ENCODE measurements at places on chromosomes 1 and 21.

- no peak for DNase-seq
- no peaks in the 10 kb centered on the region for H3K4me1 ChIP-seq
- no peaks in the 10 kb centered on the region for H3K36me3 ChIP-seq
- H3K27me3 ChIP-seq = no peaks in the 10 kb centered on the region
- no peak overlapping the region for H3K4me3 ChIP-seq
- H3K27ac ChIP-seq = no peak overlapping the region
These were observed 11.9 kb downstream of the LYPLAL1 start for GRCh38 chr1:219185486-219186117.

DNA sequence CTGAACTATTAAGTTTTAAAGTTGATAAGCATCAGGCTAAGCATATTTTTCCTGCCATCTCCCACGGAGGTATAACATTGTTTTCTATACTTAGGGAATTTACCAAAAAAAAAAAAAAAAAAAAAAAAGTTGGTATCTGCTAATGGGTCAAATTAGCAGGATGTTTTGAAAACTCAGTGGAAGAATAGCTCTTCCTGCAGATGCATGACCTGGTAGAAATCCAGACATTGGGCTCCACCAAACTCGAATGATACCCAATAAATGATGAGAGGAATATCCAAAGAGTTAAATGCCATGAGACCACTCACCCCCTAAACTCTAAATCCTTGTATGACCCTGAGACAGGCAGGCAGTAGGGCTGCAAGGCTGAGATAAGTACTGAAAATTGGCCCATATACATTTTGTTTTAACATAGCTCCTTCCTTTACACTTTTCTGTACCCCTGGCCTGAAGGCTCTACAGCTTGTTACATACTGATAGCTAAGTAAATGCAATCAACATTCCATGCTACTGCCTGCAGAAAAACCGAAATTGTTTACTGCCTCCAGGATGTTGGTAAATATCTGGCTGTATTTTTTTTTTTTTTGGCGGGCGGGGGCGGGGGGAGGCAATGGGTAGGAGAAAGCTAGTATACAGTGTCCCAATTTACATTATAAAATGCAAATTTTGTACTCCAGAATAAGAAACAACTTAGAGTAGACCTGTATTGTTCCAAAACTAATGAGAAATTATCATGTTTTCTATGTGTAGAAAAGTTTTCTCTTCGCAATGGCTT lies 57.6 kb downstream of the NFIA start:
- no peak overlapping the region for H3K27ac ChIP-seq
- H3K27me3 ChIP-seq = no peaks in the 10 kb centered on the region
- H3K4me1 ChIP-seq = no peaks in the 10 kb centered on the region
- H3K4me3 ChIP-seq = no peak overlapping the region
- H3K36me3 ChIP-seq = no peaks in the 10 kb centered on the region

GRCh38 chr1:241810769-241811405 lies 37.1 kb upstream of the EXO1 start:
- H3K36me3 ChIP-seq = no peaks in the 10 kb centered on the region
- no peaks in the 10 kb centered on the region for H3K4me1 ChIP-seq
- H3K4me3 ChIP-seq = no peak overlapping the region
- H3K27ac ChIP-seq = no peak overlapping the region
- H3K27me3 ChIP-seq = no peaks in the 10 kb centered on the region

DNA sequence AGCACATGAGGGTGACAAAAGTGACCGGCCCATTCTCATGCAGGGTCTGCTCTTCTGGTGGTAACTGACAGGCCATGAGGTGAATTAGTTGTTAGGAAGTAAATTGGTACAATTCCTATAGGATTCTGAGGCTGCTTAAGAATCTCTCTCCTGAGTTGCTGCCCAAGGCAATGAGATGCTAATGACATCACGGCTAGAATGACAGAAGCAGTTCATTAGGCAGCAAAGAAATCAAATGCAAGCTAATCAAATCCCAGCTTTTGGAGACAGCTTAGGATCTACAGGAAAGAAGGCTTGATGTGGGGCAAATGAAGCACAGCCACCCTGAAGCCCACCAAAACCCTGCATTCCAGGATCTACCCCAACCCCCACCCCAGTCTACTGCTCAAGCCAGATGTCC lies 265.2 kb downstream of the ASTN1 start:
- no peaks in the 10 kb centered on the region for H3K36me3 ChIP-seq
- no peak overlapping the region for H3K4me3 ChIP-seq
- H3K27ac ChIP-seq = no peak overlapping the region
- H3K27me3 ChIP-seq = no peaks in the 10 kb centered on the region
- no peak for DNase-seq
- no peaks in the 10 kb centered on the region for H3K4me1 ChIP-seq

- H3K4me3 ChIP-seq = no peak overlapping the region
- no peak overlapping the region for H3K27ac ChIP-seq
- no peaks in the 10 kb centered on the region for H3K36me3 ChIP-seq
- no peaks in the 10 kb centered on the region for H3K27me3 ChIP-seq
These were observed 10.9 kb downstream of the IER5 start for GRCh38 chr1:181099152-181100014.

DNA sequence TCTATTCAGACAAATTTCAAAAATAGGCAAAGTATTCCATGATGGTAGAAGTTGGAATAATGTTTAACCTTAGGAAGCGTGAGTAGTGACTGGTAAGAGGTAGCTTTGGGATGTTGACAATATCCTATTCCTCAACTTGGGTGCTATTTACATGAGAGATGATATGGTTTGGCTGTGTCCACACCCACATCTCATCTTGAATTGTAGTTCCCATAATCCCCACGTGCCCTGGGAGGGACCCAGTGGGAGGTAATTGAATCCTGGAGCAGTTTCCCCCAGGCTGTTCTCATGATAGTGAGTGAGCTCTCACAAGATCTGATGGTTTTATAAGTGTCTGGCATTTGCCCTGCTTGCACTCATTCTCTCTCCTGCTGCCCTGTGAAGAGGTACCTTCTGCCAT lies 67.3 kb downstream of the PLPPR4 start:
- no peaks in the 10 kb centered on the region for H3K27me3 ChIP-seq
- no peak for DNase-seq
- no peaks in the 10 kb centered on the region for H3K4me1 ChIP-seq
- no peaks in the 10 kb centered on the region for H3K36me3 ChIP-seq
- no peak overlapping the region for H3K27ac ChIP-seq

GRCh38 chr1:11611638-11612327 lies 42.4 kb downstream of the FBXO2 start:
- H3K4me3 ChIP-seq = no peak overlapping the region
- DNase-seq = no peak
- H3K4me1 ChIP-seq = no peaks in the 10 kb centered on the region
- H3K36me3 ChIP-seq = no peaks in the 10 kb centered on the region

DNA sequence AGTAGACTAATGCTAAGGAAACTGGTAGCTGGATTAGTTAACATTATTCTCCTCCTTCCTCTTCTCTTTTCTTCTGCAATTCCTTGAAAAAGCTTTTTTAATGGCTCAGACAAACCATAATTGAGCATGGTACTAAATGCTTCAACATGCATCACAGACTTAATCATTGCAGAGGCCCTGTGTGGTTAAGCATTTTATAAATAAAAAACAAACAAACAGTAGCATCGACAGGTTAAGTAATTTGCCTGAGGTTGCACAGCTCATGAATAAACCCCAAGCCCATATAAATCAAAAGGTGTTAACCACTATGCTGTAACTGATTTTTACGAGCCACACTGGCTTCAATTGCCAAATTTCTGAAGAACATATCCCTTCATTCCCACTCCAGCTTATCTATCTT lies 462.1 kb downstream of the LMO4 start:
- no peaks in the 10 kb centered on the region for H3K27me3 ChIP-seq
- H3K36me3 ChIP-seq = no peaks in the 10 kb centered on the region
- H3K4me1 ChIP-seq = no peaks in the 10 kb centered on the region
- H3K27ac ChIP-seq = no peak overlapping the region

- no peak for DNase-seq
- no peak overlapping the region for H3K27ac ChIP-seq
- H3K4me1 ChIP-seq = peaks cover 5% of the 10 kb centered on the region
- H3K4me3 ChIP-seq = no peak overlapping the region
- H3K36me3 ChIP-seq = no peaks in the 10 kb centered on the region
- H3K27me3 ChIP-seq = no peaks in the 10 kb centered on the region
These were observed 6.2 kb upstream of the NRIP1 start for GRCh38 chr21:15071009-15071408.

GRCh38 chr1:153141377-153141776 lies 9.3 kb downstream of the SPRR2G start:
- no peaks in the 10 kb centered on the region for H3K36me3 ChIP-seq
- peaks cover 2% of the 10 kb centered on the region for H3K27me3 ChIP-seq
- no peak overlapping the region for H3K4me3 ChIP-seq
- H3K4me1 ChIP-seq = no peaks in the 10 kb centered on the region
- no peak for DNase-seq
- no peak overlapping the region for H3K27ac ChIP-seq

GRCh38 chr1:151858030-151858746 lies 4.7 kb upstream of the THEM5 start:
- DNase-seq = no peak
- H3K4me1 ChIP-seq = no peaks in the 10 kb centered on the region
- H3K36me3 ChIP-seq = no peaks in the 10 kb centered on the region
- no peaks in the 10 kb centered on the region for H3K27me3 ChIP-seq
- H3K4me3 ChIP-seq = no peak overlapping the region

DNA sequence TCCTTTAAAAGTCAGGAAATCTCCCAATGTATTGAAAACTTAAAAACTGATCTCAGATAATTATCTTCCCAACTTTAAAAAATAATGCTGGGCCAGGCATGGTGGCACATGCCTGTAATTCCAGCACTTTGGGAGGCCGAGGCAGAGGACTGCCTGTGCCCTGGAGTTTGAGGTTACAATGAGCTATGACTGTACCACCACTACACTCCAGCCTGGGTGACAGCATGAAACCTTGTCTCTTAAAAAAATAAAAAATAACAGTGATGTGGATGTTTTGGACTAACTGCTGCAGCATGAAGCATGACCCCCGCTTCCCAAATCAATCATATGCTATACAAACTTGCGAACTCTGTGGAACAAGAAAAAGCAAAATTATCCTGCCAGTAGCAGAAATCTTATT lies 186.3 kb downstream of the RERE start:
- no peak overlapping the region for H3K27ac ChIP-seq
- no peaks in the 10 kb centered on the region for H3K4me1 ChIP-seq
- no peak for DNase-seq
- no peaks in the 10 kb centered on the region for H3K36me3 ChIP-seq

DNA sequence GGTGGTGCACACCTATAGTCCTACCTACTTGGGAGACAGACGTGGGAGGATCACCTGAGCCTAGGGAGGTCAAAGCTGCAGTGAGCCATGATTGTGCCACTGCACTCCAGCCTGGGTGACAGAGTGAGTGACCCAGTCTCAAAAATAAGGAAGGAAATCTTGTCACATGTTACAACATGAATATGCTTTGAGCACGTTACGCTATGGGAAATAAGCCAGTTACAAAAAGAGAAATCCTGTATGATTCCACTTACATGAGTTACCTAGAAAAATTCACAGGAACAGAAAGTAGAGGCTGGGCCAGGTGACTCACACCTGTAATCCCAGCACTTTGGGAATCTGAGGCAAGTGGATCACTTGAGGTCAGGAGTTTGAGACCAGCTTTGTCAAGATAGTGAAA lies 6.7 kb upstream of the PADI6 start:
- no peak overlapping the region for H3K27ac ChIP-seq
- H3K27me3 ChIP-seq = no peaks in the 10 kb centered on the region
- H3K4me1 ChIP-seq = no peaks in the 10 kb centered on the region
- no peaks in the 10 kb centered on the region for H3K36me3 ChIP-seq

- no peak overlapping the region for H3K4me3 ChIP-seq
- no peaks in the 10 kb centered on the region for H3K4me1 ChIP-seq
- no peaks in the 10 kb centered on the region for H3K36me3 ChIP-seq
- no peak overlapping the region for H3K27ac ChIP-seq
- DNase-seq = no peak
These were observed 17.1 kb upstream of the KCND3 start for GRCh38 chr1:112006416-112007025.

DNA sequence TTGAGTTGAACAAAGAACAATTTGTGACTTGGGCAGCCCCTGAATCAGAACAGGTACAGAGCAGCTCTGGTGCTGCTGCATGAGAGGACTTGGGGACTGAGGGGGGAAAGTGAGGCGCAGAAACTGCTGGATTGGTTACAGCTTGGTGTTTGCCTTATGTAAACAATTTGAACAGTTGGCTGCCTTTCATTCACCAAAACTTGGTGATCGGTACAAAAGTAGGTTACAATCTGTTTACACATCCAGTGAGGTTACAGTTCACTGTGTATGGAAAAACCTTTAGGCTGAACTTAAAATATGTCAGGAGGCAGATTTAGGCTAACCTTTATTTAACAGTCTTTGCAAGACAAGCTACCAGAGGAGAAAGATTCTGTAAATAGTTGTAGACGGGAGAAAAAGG lies 28.6 kb upstream of the MTR start:
- no peak for DNase-seq
- H3K27me3 ChIP-seq = peaks cover 4% of the 10 kb centered on the region
- H3K36me3 ChIP-seq = no peaks in the 10 kb centered on the region
- no peaks in the 10 kb centered on the region for H3K4me1 ChIP-seq
- H3K27ac ChIP-seq = no peak overlapping the region
- no peak overlapping the region for H3K4me3 ChIP-seq

DNA sequence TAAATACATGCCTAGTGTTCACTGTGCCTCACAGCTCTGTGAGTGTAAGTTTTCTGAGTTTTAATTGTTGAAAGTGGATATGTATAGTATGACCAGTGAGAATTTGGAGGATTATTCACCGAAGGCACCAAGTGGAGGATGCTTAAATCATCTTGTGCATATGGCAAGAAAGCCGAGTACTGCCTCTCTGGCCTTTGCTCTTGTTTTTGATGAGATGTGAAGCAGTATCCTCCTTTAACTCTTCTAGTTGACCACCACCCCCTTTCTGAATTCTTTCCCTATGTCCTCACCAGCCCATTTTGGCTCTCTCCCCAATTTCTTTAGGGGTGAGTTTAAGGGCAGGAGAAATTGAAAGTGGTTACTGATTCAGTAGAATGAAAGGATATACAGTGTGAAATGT lies 130.4 kb downstream of the SYT2 start:
- H3K4me3 ChIP-seq = no peak overlapping the region
- no peak overlapping the region for H3K27ac ChIP-seq
- H3K36me3 ChIP-seq = peaks cover 3% of the 10 kb centered on the region
- no peaks in the 10 kb centered on the region for H3K27me3 ChIP-seq

- DNase-seq = no peak
- no peak overlapping the region for H3K4me3 ChIP-seq
- H3K36me3 ChIP-seq = no peaks in the 10 kb centered on the region
- no peaks in the 10 kb centered on the region for H3K27me3 ChIP-seq
- H3K4me1 ChIP-seq = no peaks in the 10 kb centered on the region
- H3K27ac ChIP-seq = no peak overlapping the region
These were observed 42.1 kb upstream of the TP53BP2 start for GRCh38 chr1:223887747-223888418.

DNA sequence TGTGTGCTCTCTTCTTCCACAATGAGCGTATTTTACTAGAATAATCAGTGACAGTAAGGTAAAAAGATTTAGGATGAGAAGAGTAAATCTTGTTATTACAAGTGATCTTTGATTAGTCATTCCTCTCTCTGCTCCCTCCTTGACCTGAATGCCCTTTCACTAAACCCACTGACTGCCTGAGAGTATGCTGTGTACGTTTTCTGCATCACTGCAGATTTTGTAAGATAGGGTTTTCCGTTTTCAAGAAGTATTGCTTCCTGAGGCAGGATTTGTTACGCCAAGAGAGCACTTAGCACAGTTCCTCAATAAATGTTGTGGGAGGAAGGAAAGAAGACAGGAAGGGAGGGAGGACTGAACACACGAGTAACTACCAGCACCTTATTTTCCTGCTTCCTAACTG lies 7.7 kb upstream of the LAMB3 start:
- H3K27ac ChIP-seq = no peak overlapping the region
- H3K4me3 ChIP-seq = no peak overlapping the region
- no peaks in the 10 kb centered on the region for H3K4me1 ChIP-seq
- no peaks in the 10 kb centered on the region for H3K27me3 ChIP-seq
